ENCODE measurements at places on chromosomes 6 and 20. TPM values are rescaled to one million over a fixed set of nuclear protein-coding genes. Genes with fewer than 3 reads are reported as not detected.
A peak's percentile ranks its signal among the peaks of the same experiment; 100 is the strongest.

The DOK5 gene
- polyA plus RNA-seq, result 25.5 TPM

The KCNK5 gene
- polyA plus RNA-seq, result 2.0 TPM

The IL17A gene
- not detected for polyA plus RNA-seq

The BTNL2 gene
- polyA plus RNA-seq, result 0.42 TPM

The TFAP2D gene
- polyA plus RNA-seq, result not detected

The ABHD16B gene
- polyA plus RNA-seq, result not detected

DNA sequence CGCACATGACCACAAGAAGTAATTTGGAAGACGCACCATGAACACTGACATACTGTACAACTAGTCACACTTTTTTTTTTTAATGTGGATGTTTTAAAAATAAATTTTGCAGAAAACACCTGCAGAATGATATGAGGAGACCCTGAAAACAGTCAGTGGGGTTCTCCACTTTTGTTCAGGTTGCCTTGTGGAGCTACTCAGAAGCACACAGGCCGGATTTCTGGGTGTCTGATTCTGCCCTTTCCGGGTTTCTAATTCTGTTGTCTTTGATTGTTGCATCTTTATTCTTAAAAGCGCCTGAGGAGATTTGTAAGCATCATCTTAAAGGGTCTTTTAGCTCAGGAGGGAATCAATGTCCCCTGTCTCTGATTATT, 74.5 kb downstream of the SSR1 start:
- DNase-seq, result no peak

DNA sequence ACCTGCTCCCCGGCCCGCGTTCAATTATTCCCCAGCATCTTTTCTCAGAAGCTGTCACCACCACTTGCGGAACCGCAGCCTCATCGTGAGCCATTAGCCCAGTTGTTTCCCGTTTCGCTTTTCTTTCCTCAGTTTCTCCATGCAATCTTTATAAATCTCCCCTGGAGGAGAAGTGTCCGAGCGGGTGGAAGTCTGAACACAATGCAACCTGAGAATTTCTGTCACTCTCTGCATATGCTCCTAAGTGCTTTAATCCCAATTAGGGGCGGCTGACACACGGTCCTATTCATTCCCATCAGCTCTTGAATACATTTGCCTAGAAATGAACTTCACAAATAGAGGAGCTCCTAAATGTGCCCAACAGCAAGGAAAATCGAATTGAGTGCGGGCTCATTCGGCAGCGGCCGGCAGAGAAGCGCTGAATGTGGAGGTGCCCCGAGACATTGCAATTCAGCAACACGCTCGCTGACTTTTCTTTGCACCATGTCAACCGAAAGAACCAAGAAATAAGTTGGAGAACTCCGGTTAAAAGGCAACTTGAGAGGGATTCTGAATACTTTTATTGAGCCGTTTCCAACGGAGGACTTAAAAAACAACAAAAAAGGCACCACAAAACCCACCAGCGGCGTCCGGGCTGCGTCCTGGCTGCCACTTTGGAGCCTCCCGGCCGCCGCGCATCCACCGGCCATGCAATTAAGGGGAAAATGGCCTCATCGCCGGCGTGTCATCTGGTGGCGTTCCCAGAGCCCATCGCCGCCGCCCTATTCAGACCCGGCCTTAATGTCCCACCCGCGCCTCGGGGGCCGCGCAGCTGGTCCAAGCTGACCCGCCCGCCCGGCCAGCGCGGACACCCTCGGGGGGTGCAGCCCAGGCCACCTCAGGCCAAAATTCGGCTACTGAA, 3.9 kb upstream of the PRDM13 start:
- no peak for DNase-seq

- DNase-seq, result no peak
Measured at GRCh38 chr20:20552076-20552475, 160.4 kb downstream of the RALGAPA2 start.

- no peak for DNase-seq
Measured at GRCh38 chr20:46938434-46938833, 43.8 kb downstream of the EYA2 start.

DNA sequence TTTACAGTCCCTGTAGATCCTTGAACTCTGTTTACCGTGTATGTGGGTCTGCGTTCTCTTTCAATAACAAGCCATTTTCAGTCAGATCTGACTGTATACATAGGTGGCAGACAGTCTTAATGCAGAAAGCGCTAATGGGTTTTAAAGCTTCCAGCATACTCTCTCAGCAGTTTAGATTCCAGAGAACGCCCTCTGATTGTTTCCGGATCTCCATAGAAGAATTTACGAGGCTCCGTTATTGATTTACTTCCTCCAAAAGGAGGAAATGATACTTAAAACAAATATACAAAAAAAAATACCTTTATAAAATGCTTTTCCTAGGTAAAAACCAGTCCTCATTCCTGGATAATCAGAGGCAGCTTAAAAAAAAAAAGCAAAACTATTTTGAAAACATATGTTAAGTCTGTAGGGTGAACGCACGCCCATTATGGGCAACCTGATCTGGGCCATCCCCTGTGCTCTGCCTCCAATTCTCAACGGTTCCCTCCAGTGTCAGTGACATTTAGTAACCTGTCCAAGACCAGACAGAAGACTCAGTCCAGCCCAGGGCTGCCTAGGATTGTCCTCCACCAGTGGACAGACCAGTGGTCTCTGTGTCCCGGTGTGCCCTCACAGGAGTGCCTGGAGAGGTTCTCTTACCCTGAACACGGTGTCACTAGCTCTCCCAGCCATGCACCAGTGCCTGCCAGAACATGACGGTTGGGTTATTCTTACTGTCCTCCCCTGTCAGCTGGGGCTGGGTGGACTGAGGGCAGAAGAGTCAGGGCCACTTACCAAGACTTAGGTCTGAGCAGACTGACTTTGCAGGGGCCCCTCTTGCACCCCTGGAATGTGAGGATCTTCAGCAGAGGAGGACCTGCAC, 217.3 kb downstream of the ARID1B start:
- no peak for DNase-seq

GRCh38 chr20:41956338-41957074, 338.3 kb upstream of the CHD6 start:
- DNase-seq, result peak; percentile 1

DNA sequence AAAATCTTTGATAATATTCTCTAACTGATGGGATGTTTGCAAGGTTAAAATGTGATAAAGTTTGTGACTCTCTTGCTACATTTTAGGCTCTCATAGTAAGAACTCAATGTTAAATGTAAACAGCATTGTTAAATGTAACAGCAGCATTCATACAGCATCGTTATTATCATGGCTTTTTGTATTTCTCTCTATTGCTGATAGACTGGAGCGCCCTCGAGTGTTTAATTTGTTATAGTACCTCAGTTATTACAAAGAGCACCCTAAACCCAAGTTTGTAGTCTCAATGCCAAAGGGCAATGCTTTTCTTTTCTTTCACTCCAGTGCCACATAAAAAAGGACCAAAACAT, 14.9 kb upstream of the TTPAL start:
- no peak for DNase-seq

DNA sequence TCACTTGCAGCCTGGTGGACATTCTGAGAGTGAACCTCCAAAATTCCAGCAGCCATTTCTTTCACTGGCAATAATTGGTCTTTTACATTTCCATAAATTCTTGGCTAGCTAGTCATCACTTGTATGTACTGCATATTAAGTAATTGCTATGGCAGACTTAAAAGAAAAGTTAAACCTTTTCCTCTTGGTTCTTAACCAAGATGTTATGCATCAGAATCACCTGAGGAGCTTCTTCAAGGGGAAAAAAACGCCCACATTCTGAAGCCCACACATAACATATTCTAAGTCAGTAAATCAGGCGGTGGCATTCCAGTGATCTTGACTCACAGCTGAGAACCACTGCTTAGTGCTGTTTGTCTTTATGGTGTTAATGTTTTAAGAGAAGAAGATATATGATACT, 37.0 kb downstream of the CDC40 start:
- DNase-seq, result no peak

Data from muscle of back (tissue), 13 donors.